ENCODE measurements at places on chromosomes 5 and 9. TPM values are rescaled to one million over a fixed set of nuclear protein-coding genes. Genes with fewer than 3 reads are reported as not detected.
A peak's percentile ranks its signal among the peaks of the same experiment; 100 is the strongest.

GRCh38 chr5:131260895-131261294, 3.0 kb upstream of the CDC42SE2 start:
- DNase-seq: no peak

The HMCN2 gene
- under 0.01 TPM for total RNA-seq

DNA sequence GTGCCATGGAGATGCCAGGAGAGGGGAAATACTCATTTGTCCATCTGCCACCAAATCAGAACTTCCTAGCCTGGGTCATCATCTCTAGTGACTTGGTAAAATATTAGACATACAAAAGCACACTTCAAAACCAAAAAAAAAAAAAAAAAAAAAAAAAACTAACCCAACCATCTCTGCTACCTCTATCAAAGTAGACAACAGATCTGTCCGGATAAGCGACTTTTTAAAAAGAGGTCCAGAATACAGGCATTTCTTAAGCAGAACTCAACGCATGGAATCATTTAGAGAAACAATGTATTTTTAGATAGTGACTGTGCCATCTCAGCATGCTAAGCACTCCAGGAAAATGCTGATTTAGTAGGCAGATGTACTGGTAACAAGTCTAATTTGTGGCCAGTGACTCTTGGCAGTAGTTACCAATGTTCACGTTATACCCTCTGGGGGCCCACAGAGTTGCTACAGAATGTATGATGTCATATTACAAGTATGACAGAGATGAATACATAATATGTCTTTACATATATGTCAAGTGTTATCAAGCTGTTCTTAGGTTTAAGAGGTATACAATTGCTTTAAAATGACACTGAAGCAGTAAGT, 107.8 kb downstream of the SMIM23 start:
- peak; percentile 45 for DNase-seq

DNA sequence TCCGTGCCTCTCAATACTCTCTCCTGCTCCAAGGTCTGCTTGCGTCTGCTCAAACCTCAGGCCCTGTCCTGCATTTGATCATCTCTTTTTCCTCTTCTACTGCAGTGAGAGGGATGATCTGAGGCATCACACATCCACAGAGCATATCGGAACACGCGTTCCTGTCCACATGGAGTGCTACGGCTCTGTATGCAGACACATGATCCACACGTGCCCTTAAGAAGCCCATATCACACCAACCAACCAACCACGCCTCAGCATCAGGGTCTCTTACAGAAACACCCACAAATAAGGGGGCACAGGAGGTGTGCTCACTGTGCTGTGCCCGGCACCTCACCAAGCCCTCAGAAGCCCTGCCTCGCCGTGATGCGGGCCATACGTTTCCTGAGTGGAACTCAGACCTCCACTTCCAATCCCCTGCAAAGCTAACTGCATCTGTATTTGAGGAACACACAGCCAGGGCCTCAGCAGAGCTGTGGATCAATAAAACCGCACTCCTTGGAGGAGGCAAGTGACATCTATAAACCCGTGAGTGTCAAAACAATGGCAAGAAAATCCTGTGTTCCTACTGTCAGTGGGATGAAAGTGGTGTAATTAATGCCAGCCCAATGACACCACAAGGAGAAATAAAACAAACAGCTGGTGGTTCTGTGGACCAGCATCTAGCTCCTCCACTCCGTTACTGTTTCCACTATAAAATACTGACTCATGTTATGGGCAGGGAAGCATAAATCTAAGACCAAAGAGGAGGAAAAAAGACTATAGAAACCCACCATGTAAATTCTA, 40.4 kb downstream of the AK8 start:
- no peak for DNase-seq

The TAS2R1 gene
- not detected for total RNA-seq

DNA sequence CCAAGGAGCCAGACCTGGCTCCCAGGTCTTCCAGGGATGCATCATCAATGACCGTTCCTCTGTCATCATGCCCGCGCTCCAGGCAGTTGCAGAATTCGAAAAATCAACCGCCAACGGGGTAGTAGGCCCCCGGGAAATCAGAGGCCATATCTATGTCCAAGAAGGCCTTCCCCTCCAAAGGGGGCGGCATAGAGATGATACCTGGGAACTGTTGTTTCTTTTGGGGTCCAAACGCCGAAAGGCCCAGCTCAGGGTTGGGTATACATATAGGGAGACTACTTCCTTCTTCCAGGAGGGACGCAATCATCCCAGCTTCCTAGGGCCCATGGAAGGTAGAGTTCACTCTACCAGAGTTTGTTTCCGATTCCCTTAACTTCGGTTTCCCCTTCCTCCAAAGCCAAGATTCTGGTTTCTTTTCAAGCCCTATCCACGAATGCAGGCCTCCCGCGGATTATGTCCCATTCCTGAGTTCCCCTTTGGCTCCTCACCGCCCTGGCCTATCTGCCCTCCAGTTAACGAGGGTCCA, 754 bp downstream of the DCAF12 start:
- DNase-seq: peak; percentile 21

The MAMDC2 gene
- not detected for total RNA-seq

Data from RPMI7951 (cell line).